Hair follicle dermal papilla cell (primary cell): ENCODE measurements at places on chromosomes 2 and 18. TPM values are rescaled to one million over a fixed set of nuclear protein-coding genes. Genes with fewer than 3 reads are reported as not detected.

The GPAT2 gene
- 4.1 and 10.2 TPM in 2 replicates for total RNA-seq

The PROM2 gene
- 0.36 and 0.97 TPM in 2 replicates for total RNA-seq

The SLC9A4 gene
- under 0.01 TPM in 1 of 2 replicates, not detected in the other for total RNA-seq

The LOXHD1 gene
- total RNA-seq: not detected in 2 replicates

The C2orf15 gene
- total RNA-seq: not detected in 2 replicates

The D2HGDH gene
- total RNA-seq: 17.1 and 23.4 TPM in 2 replicates

The TNFAIP6 gene
- 13.1 and 38.5 TPM in 2 replicates for total RNA-seq

The HOXD13 gene
- not detected in 2 replicates for total RNA-seq
